A549 (cell line): ENCODE measurements at places on chromosomes 5 and 9.

GRCh38 chr9:99239341-99240060, 17.4 kb downstream of the SEC61B start:
- DNase-seq = no peak

- DNase-seq = no peak
Measured at GRCh38 chr9:133759946-133760345, 21.8 kb upstream of the SARDH start.

- no peak for DNase-seq
Measured at GRCh38 chr5:151078490-151079262, 2.2 kb downstream of the TNIP1 start.

DNA sequence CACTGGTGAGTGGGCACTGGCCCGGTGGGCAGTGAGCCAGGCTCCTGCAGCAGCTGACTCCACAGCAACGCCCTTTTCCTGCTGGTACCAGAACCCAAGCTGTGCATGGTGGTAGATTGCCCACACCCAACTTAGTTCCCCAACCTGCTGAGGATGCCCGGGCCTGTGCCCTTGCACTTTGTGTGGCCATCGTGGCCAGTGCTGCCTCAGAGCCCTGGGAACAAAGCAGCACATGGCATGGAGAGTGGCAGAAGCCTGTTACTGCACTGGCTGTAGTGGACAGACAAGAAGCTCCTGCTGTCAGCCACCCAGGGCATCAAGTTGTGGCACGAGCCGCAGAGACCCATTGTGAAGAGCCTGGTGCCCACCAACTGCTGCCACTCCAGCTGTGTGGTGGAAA, 612.9 kb downstream of the DNAH5 start:
- DNase-seq = no peak

DNA sequence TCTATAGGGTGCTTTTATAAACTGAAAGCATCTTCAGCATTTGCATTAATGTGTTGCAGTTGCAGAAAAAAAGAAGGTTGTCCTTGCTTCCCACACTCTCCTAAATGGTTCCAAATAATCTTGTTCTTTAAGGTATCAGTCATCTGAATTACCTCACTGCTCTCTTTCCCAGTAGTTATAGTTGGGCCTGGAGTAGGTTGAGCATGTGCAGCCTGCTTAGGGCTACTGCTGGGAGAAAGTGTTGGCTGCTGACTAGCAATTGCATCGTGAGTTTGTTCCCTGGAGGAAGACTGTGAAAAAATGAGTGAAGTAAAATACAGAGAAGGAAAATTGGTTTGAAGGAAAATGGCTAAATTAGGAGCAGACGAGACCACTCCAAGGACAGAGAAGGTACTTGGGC, 74.5 kb downstream of the PRR16 start:
- no peak for DNase-seq

DNA sequence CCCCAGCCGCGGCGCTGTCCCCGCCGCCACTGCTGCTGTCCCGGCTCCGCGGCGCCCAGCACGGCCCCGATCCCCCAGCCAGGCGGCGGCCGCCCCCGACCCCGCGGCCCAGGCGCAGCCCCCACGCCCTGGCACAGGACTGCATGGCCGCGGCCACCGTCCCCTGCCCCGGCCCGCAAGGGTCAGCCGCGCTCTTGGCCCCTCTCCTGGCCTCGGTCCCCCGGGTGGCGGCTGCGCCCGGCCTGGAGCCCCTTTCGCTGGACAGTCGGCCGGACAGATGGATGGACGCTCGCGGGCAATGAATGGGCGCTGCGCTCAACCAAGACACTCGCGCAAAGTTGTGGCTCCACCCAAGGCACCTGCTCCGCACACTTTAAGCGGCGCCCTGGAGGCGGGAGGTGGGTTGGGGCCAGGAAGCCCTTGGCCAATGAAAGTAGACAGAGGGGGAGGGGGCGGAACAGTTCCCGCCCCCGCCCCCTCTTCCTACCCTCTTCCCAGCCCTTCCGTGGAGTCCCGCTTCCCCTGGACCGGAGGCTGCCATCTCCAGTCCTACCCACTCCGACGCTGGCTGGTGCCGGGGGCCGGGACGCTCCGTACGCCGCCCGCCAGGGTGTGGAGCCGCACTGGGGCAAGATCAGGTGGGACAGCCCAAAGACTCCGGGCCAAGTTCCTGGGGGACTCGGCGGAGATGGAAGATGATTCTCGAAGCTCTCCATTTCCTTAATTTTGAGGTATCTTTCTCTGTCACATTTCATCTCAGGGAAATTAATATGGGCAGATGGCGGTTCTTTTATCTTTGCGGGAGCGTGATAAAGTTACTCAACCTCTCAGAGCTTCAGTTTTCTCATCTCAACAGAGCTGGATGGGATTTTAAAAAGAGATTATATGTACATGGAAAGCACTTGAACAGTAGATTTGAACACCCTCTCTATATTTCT, at the start of gene GLDC:
TSS of gene GLDC (minus strand) at position 375 of the 938 bp plus-strand sequence. CDS start at position 145, 230 bp downstream.
- peak; percentile 97 for DNase-seq

GRCh38 chr9:14314929-14315874, 1.3 kb upstream of the NFIB start:
- DNase-seq = peak; percentile 70

DNA sequence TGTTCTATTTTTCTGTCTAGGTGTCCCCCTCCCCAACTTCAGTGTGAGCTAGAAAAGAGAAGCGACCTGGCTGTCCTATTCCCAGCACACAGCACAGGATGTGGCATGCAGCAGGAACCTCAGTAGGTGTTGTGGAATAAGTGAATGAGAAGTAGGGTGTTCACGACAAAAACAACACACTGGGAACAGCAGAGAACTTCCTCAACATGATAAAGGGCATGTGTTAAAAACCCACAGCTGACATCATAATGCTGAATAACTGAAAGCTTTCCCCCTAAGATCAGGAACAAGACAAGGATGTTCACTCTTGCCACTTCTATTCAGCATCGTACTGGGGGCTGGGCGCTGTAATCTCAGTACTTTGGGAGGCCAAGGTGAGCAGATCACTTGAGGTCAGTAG, 155.6 kb upstream of the ZNF618 start:
- no peak for DNase-seq

GRCh38 chr9:71909887-71910649, 925 bp downstream of the ABHD17B start:
- peak; percentile 35 for DNase-seq
